ENCODE measurements at places on chromosomes 4 and X.

DNA sequence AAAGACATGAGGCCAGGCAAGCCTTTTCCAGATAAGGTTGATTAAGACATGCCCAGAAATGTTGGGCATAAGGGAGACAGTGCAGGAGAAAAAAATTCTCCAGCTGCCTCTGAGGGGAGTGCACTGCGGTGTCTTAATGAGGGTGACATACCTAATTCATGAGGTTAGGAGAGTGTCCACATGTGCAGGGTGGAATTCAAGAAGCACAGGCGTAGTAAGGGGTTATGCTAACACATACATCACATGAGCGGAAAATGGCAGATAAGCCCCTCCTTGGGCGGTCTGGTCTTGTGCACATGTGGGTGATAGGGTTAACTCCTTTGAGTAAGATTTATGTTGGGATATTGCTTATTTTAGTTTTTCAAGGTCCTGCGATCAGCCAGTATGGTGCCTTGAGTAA, 122.4 kb downstream of the PHKA2 start:
- no peak for DNase-seq

DNA sequence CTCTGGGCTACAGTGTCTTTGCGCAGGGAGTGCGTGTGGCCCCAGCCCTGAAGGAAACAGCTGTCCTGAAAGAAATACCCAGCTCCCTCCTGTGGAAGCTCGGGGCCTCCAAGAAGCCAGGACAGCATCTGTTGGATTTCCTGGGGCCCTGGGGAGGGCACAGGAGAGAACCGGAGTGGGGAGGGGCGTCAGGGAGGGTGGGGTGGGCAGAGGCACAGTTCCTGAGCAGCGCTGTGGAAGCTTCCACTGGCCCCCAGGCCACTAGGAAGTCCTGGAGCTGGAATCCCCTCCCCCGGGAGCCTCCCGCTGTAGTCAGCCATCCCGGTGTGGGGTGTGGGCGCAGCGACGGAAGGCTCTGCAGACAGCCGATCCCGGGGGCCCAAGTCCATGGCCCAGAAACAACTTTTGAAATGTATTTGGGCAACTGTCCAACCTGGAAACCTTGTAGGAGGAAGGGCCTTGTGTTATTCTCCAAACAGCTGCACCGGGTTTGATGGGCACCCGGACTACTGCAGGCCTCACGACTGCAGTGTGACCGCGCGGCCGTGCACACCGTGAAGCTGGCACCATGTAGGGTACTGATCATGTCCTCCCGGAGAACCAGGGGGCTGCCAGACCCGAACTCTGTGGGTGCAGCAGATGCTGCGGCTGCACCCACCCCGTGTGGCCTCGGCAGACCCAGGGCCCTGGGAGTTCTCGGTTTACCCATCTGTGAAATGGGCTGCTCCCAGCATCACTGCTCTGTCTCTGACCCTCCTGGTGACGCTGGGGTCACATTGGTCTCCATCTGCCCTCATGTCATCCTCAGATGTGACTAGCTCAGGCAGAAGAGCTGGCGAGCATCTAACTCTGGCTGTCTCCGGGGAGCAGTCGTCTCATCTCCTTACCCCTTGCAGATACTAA, 68.5 kb upstream of the HMX1 start:
- DNase-seq: no peak

DNA sequence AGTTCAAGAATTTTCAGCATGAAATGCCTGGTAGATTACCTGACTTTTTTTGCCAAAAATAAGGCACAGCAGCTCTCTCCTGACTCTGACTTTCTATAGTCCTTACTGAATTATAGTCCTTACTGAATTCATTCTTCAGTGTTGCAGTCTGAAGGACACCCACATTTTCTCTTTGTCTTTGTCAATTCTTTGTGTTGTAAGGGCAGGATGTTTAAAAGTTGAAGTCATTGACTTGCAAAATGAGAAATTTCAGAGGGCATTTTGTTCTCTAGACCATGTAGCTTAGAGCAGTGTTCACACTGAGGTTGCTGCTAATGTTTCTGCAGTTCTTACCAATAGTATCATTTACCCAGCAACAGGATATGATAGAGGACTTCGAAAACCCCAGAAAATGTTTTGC, 168.0 kb downstream of the SOWAHB start:
- no peak for DNase-seq

GRCh38 chr4:100681289-100681688, 163.5 kb upstream of the EMCN start:
- no peak for DNase-seq

DNA sequence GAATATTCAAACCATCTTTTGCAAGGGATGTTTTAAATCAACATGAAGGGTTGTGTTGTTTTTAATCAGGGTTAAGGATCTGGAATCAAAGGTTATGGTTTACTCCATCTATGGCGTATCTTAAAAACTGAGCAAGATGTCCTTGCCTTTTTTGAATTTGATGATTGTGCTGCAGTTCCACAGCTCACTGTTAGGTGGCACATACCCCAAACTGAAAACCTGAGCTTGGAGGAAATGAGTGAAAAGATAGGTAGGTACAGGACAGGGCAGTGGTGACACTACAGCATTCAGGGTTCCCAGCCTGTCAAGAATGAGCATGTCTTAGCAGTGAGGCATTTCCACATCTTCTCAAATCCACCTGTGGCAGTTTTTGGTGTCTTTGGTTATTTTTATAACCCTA, 13.1 kb upstream of the EOLA1 start:
- DNase-seq: no peak

GRCh38 chrX:100289066-100289558, 121.0 kb downstream of the PCDH19 start:
- DNase-seq: no peak
